ENCODE measurements at places on chromosomes 6 and 20. TPM values are rescaled to one million over a fixed set of nuclear protein-coding genes. Genes with fewer than 3 reads are reported as not detected.

DNA sequence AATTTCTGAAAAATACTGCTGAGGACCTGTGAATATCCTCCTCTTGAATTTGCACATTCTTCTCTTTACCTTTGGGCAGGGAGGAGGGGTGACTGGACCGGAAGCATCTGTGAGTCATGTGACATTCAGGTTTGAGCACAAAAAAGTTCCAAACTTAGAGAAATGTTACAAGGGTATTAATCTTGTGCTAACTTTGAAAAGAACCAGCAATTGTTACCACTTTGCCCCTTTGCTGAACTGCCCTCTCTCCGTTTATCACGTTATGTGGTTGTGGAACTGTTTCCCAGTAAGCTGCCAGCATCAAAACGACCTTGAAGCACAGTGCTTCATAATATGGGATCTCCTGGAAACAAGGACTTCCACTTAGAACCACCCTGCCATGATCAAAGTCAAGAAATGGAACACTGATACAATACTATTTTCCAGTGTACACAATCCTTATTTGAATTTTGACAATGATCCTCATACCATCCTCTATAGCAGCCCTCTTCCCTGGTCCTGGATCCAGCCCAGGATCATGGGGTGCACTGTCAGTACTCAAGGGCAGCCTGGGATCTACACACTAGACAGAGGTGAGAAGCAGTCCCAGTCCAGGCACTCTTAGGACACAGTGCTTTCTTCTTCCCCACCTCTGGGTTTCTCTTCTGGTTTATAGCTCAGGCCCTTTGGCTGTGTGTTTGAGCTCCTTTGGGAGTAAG is 2.3 kb upstream of the TUBB1 start:
- DNase-seq: no peak

- DNase-seq: no peak
These were observed 6.7 kb downstream of the SRXN1 start for GRCh38 chr20:646107-646867.

DNA sequence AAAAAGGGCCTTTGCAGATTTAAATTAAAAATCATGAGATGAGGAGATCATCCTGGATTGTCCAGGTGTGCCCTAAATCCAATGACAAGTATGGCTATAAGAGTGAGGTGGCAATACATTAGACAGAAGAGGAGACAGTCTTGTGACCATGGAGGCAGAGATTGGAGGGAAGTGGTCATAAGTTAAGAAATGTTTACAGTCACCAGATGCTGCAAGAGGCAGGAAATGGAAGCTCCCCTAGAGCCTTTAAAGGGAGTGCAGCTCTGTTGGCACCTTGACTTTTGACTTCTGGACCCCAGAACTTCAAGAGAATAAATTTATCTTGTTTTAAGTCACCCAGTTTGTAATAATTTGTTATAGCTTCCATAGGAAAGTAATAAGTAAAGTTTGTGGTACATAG is 61.1 kb downstream of the HMGN3 start:
- no peak for DNase-seq

ENPP3 gene
- total RNA-seq: 0.96 TPM

RNF39 gene
- total RNA-seq: not detected

- DNase-seq: no peak
These were observed 28.1 kb upstream of the TXNDC5 start for GRCh38 chr6:7938562-7939183.

DNA sequence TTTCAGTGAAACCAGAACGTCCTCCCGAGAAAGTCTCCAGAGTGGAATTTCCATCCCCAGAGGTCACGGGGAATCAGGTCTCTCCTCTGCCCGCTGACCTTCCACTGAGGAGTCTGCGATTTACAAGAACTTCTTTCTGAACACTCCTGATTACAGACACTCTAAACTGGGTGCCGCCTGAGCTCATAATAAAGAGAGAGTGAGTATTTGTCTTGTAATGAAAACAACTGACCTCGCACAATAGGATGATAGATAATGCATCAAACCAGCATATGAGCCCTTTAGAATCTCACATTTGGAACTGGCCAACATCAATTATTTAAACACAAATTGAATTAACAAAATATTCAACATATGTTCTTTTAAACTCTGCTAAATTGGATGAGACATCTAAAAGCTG is 47.5 kb downstream of the DLL1 start:
- DNase-seq: no peak

DNA sequence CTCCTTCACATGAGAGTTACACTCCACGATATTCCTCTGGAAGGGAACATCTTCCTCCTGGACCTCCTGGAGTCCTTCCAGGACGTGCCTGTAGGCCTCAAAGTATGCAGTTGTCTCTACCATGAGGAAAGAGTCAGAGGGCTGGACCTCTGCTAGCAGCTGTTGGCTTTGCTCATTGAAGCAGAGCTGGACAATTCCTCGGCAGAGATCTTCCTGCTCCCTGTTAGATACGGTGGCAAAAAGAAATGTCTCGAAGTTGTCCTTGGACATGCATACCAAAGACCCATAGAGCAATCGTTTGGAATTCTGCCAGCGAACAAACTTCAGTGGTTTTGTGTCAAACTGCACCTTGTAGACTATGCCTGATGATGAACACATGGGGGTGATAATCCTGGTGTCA is 7.7 kb downstream of the ZNFX1 start:
- DNase-seq: no peak

FRK gene
- 0.03 TPM for total RNA-seq

All from activated naive CD8-positive, alpha-beta T cell treated with anti-CD3 and anti-CD28 coated beads, Interleukin-2, amount 10 ng/mL, durations not matched to agents 7 days and 5 days (primary cell).